Hematopoietic multipotent progenitor cell (in vitro differentiated cells): ENCODE measurements at places on chromosomes 7 and 10.

DNA sequence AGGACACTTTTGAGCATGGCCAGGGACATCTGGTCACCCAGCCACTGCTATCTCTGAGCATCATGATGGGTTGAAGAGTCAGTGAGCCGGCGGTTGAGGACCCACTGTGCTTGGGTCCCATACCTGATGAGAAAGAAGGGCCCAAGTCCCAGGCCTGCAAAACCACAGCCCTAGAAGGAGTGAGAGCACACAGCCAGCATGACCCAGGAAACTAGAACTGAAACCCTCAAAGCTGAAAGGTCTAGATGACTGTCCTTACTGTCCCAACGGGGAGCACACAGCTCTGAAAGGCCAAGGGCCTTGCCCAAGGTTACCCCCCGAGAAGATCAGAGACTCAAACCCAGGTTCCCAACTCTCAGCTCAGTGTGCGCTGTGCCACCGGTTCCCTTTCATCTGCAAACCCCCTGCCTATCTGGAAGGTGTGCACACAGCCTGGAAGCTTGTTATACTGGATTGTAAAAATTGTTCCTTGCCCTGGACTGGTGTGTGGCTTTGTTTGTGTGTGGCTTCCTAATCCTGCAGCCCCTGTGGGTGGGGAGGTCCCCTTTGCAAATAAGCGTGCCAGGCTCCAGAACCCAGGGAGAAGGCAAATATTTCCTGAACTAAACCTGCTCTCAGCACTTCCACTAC, 22.6 kb upstream of the PSAP start:
- DNase-seq = no peak

- DNase-seq = no peak
Measured at GRCh38 chr7:74121401-74122249, 38.0 kb downstream of the LIMK1 start.

GRCh38 chr7:18786196-18786727, 290.7 kb downstream of the HDAC9 start:
- no peak for DNase-seq

DNA sequence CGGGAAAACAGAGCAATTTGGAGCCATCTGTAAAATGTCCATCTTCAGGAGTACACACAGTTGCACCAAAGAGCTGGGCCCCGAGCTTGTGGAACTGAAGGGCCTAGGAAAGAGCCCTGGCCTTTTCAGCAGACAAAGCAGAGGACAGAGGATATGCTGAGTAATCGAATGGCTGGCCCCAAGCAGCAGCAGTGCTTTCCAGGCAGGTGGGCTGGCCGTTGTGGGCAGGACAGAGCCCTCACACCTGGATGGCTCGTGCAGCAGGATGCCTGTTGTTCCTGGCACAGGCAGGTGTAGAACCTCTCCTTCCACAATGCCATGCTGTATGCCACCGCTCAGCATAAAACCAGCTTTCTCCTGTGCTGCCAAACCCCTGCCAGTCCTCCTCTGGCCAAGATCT, 32.5 kb upstream of the TNS3 start:
- DNase-seq = no peak

DNA sequence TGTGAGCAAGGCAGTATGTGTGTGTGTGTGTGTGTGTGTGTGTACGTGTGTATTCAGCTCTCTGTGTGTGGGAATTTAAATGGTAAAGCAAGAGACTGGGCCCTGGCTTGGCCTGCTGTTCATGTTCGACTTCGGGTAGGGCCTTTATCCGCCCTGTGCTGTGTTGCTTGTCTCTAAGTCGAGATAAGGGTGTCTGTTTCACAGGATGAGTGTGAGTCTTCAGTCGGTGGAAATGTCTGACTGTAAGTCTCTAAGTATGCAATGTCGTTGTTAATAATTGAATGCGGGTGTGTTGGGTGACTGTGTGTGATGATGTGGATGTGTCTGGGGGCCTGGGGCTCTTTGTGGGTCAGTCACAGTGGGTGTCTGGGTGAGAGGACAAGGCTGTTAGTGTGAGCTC, 34.8 kb downstream of the HIF1AN start:
- no peak for DNase-seq
